ENCODE measurements at places on chromosomes 16 and 17.

DNA sequence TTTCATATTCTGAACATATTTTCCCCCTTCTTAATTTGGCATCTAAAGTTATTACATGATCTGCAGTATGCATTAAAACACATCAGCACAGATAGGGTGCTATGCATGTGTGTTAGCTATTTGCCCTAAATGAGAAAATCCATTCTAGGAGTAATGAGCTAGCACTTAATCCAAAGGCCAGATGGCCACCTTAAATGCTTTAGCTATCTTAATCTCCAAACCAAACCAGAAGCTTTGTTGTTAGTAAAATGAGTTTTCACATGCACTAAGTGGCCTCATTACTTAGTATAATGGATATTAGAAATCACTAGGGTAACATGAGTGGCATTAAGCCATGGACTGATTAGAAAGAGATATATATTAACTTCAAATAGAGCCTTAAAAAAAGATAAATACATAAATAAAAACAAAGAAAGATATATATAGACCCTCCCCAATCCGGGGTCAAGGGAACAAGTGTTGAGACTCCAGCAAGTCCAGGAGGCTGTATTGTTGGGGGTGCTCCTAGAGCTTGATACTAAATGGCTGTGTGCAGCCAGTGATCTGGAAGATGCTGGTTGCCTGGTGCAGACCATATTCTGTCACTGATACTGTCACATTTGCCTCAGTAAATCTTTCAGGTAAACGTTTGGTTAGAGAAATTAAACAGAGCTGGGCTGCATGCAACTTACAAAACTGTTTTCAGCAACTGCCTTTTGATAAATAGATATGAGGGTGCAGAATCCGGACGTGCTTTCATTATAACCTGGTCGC, 67.3 kb downstream of the MYH10 start:
- DNase-seq: no peak

DNA sequence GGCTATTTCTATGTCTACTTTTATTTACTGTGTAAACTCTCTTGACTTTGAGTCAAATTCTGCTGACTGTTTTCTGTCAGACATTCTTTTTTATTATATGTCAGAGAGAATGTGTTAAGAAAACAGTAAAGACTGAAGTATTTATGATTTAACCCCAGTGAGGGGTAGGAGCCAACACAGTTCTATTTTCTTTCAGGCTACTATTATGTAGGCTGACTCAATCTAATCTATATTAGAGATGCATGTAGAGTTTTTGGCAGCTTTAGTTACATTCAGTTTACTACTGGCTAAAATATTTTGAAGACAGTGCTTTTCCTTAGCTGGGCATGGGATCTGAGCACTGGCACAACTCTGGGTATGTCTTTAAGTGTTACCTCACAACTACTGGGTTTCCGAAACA, 1108.0 kb downstream of the CDH11 start:
- DNase-seq: no peak

DNA sequence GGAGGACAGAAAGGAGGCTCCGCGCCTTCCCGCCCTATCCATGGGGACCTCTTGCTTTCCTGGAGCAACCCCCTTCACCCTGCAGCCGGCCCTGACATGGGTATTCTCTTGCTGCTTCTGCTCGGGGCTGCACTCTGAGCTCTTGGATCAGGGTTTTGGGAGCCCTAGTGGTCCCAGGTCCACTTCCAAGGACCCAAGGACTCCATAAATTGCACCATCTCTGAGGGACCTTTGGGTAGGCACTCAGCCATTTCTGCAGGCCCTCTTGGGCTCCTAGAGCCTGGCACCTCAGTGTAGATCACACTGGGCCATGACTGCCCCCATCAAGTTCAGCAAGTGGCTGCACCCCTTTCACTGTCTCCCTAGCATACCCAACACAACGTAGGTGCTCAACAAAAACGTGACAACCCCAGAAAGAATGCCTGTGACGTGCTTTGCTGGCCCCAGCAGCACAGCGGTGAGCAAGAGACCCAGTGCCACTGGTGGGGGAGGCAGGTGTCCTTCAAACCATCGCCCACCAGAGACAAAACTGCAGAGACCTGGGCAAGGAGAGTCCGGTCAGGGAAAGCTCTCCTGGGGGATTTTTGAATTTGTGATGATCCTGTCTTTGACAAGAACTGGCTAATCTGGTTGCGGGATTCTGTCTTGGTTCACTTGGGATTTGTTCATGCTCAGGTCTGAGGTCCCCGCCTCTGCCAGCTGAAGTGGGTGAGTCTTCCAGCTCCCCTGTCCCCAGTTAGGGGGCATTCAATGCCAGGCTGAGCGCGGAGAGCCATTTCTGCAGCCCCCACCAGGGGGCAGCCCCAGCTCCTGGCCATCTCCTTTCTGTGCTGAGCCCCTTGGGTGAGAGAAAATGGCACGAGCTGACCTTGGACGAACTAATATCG, 2.5 kb upstream of the RAB11FIP4 start:
- DNase-seq: no peak

GRCh38 chr17:79379700-79380445, 231.0 kb downstream of the RBFOX3 start:
- DNase-seq: no peak

- DNase-seq: no peak
Measured at GRCh38 chr16:1381612-1382406, 30.1 kb downstream of the GNPTG start.

GRCh38 chr16:4200000-4200780, 41.7 kb downstream of the SRL start:
- no peak for DNase-seq

- DNase-seq: no peak
Measured at GRCh38 chr16:22743401-22743800, 70.6 kb upstream of the HS3ST2 start.

- no peak for DNase-seq
Measured at GRCh38 chr17:50292465-50292864, 18.2 kb downstream of the TMEM92 start.

DNA sequence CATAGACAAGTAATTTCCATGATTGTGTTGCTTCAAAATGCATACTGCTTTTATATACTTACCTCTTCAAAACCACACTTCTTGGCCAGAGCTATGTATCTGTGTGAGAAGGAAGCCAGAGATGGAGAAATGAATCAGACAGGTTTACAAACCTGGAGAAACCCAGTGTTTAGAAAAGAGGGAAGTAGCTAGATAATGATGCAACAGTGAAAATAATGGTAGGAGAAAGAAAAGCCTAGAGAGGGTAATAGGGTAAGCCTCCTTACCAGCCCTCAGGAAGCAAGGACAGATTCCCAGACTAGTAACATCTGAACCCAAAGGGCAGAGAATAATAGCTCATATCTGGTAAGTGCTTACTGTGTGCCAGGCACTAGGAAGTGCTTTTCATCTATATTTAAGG, 250.3 kb upstream of the CDH11 start:
- no peak for DNase-seq

- DNase-seq: no peak
Measured at GRCh38 chr17:395974-396373, 43.4 kb upstream of the RPH3AL start.

- no peak for DNase-seq
Measured at GRCh38 chr16:1026784-1027500, 45.4 kb downstream of the SOX8 start.

- peak; percentile 72 for DNase-seq
Measured at GRCh38 chr17:29592850-29593551, at the start of gene ANKRD13B. Gene ANKRD13B (plus strand): TSS chr17:29593132. CDS start chr17:29593622, 490 bp downstream.

GRCh38 chr17:16106161-16106891, 106.7 kb downstream of the TTC19 start:
- no peak for DNase-seq

DNA sequence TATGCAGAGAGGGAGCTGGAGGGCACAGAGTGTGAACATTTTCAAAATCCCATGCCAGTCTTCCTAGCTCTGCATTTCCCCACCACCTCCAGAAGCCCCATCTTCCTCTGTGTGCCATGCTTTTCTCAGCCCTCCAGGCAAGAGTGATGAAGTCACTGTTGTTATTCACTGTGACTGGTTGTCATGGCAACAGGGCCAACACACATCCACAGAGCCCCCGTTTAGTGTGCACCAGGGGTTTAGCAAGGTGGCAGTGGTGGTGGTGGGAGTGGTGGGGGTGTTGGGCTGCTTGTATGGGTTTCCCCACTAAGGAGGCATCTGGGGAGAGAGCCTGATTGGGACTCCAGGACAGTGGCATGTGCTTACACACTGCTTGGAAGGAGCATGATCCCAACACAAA, 309.9 kb upstream of the ASIC2 start:
- DNase-seq: no peak

- DNase-seq: no peak
Measured at GRCh38 chr17:37750768-37751475, 6.1 kb upstream of the HNF1B start.

- DNase-seq: peak; percentile 70
Measured at GRCh38 chr17:75633486-75634375, 497 bp downstream of the SMIM5 start.

- no peak for DNase-seq
Measured at GRCh38 chr16:25413975-25414374, 156.3 kb upstream of the ZKSCAN2 start.

- no peak for DNase-seq
Measured at GRCh38 chr16:62700426-62701294, 664.4 kb upstream of the CDH8 start.

GRCh38 chr17:68080411-68081150, 45.0 kb downstream of the KPNA2 start:
- DNase-seq: no peak

- DNase-seq: no peak
Measured at GRCh38 chr17:60160829-60161501, 11.2 kb downstream of the CA4 start.

DNA sequence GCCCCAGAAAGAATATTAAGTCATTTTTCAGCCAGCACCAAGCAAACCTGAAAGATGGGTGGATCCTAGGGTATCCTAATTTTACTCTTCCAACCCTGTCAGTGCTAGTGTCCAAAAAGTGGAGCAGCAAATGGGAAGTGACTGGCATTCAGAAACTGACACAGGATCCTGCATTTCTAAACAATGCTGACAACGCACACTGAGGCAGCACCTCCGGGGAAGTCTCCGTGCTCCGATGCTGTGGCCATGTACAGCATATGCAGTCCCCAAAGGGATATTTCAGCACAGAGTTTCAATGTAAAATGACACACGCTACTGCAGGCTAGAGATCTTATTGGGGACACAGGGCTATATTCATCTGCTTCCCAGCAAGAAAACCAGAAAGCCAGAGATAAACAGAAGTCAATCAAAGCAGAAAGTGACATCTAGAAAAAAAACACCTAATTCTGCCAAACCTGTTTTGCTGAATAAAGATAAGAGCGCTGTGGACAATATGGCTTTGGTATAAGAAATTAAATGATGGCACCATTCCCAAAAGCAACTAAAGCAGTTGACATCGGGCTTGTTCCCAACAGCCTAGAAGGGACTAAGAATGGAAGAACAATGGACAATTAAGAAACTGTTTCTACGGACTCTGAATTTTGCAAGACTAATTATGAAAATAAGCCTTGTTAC, 17.3 kb downstream of the XYLT1 start:
- DNase-seq: no peak

- no peak for DNase-seq
Measured at GRCh38 chr17:27240802-27241155, 53.1 kb upstream of the WSB1 start.

DNA sequence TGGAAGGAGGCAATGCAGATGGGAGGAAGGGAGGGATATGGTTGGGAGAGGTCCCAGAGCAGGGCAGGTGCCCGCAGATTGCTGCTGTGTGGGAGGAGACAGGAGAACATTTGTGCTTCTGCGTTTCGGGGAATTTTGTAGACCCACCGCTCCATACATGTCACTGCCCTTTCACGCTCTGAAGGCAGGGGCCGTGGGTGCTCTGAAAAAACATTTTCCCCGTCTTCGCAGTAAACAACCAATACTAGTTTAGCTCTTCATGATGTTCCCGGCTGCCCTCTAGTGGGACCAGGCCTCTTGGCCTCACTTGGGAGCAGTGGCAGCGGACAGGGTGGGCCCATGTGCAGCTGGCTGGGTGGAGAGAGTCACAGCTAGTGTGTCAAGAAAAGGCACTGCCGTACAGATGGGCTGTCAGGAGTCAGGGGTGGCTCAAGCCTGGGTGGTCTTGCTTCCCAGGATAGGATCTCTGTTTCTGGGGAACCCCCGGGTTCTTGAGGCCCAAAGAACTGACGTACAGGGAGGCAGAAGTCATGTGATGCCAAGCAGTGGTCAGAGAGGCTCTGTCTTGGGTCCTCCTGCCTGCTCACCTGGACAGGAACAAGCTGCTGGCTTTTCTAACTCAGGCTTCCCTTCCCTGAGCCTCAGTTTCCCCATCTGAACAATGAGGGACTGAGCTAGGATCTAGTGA, 46.5 kb upstream of the CPNE2 start:
- no peak for DNase-seq

- peak; percentile 99 for DNase-seq
Measured at GRCh38 chr17:59154721-59155438, at the start of gene SKA2. Gene SKA2 (minus strand): TSS chr17:59155186. CDS start chr17:59155163, 23 bp downstream.

DNA sequence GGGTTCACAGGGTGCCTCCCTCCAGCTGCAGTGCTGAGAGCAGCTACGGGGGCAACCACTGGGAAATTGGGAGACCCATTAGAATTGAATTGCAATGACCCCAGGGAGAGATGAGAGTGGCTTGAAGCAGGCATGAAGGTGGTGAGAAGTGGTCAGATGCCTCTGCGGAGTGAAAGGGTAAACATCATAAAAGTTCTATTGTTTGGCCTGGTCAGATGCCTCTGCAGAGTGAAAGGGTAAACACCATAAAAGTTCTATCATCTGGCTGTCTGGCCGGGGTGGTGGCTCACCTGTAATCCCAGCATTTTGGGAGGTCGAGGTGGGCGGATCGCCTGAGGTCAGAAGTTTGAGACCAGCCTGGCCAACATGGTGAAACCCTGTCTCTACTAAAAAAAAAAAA, 53.5 kb downstream of the TNFRSF13B start:
- no peak for DNase-seq

- DNase-seq: no peak
Measured at GRCh38 chr16:63720848-63721247, 1401.0 kb downstream of the CDH11 start.

DNA sequence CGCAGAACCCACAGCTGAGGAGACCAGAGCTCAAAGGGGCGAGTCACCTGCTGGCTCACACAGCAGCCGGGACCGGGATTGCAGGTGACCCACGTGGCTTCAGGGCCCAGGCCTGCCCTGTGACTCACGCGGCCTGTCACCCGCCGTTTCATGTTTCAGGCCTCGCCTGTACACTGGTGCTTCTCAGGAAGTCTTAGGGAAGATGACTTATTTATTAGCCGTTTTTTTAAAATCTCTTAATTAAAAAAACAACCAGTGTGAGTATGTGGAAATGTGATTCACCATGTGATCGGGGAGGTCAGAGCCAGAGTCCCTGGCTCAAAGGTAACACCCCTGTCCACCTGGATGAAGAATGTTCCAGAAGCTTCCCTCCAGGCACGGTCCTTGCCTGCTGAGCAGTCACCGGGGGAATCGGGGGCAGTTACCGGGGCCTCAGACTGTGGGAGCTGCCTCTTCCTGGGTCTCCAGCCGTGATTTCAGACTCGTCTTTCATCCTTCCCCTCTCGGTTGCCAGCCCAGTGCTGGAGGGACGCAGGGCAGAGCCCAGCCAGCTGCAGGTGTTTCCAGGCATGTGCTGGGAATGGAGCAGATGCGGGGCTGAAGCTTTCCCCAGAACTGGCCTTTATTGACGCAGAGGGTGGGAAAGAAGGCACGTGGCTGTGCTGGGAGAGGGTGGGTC, 49.3 kb downstream of the CMIP start:
- no peak for DNase-seq

- DNase-seq: no peak
Measured at GRCh38 chr16:57062329-57062728, 30.1 kb upstream of the CPNE2 start.

- no peak for DNase-seq
Measured at GRCh38 chr16:12323007-12323758, 346.6 kb downstream of the SNX29 start.

GRCh38 chr16:14309906-14310305, 238.8 kb downstream of the MRTFB start:
- DNase-seq: no peak
